ENCODE measurements at places on chromosomes 1 and 21.

DNA sequence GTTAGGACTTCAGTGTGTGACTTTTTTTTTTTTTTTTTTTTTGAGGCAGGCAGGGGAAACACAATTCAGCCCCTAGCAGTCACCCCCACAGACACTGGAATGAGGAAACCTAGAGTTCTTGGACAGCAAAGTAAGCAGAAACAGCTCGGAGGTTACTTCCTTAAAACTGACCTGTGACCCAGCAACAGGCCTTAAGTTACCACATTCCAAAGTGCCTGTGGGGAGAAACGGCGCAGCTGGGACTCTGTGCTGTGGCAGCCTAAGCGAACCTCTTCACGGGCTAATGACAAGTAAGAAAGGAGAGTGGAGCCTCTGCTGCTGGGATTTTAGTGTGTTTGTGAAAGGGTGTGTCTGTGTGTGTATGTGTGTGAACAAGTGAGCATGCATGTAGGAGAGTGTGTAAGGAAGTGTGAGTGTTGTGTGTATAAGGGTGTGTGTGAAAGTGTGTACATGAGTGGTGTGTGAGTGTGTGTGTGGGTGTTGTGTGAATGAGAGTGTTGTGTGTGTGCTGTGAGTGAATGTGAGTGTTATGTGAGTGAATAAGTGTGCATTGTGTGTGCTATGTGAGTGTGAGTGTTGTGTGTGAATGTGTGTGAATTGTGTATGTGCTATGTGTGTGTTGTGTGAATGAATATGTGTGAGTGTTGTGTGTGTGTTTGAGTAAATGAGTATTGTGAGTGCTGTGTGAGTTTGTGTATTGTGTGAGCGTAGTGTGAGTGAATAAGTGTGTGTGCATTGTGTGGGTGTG, 180.8 kb downstream of the BRINP2 start:
- no peak for DNase-seq

GRCh38 chr1:117367046-117368025, at the start of gene MAN1A2:
MAN1A2 (plus strand) TSS chr1:117367449; CDS start chr1:117368184, 735 bp downstream.
- peak; percentile 69 for DNase-seq

DNA sequence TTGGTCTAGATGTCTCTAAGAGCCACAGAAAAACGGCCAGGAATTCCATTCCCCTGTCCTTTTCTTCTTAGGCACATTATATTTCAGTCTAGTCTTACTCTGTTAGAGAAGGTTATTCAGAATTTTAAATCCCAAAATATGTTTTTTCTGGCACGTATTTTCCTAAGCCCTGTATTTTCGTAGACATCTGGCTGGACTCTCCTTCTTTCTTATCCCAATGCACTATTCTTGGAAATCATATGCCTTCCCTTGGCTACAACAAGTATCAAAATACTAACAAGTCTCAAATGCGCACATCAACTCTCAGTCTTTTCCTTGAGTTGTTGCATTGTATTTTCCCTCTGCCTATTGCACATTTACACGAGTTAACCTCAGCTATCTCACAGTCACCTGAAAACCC, 96.2 kb downstream of the DPYD start:
- no peak for DNase-seq

GRCh38 chr1:157658571-157658970, 42.0 kb downstream of the FCRL3 start:
- DNase-seq = no peak

- DNase-seq = no peak
These were observed 55.9 kb downstream of the SEC16B start for GRCh38 chr1:177913762-177914540.

DNA sequence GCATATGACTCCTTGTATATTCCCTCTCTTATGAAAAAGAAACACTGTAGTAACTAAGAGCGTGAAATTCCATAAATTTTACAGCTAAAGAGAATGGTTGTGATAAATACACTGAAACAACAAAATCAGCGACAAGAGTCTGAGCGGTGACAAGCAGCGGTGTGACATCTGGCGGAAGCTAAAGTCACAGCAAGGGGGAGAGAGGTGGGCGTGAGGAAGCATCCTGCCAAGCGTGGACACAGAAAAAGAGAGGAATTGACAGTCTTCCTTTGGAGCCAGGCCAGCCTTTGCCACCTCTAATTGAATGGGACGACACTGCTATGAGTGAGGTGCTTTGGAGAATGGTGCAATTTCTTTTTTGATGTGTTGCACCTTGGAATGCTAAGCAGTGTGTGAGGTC, 25.9 kb downstream of the PSMB2 start:
- DNase-seq = no peak

GRCh38 chr1:43422995-43423671, 30.6 kb downstream of the HYI start:
- DNase-seq = no peak

DNA sequence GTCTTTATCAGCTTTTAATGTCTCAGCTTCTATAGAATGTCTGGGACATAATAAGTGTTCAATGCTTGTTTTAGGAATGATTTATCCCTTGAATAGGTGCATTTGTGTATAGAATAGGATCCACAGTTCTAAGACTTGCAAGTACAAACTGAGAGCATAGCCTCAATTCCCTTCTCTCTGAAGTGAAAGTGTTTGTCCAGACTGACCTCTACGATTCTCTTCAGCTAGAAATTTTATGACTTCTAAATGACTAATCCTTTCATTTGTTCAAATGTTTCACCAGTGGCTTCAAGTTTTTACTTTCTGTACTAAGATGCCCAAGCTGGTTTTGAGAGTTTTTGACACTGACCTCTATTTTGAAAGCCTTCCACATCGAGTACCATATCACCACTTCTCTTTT, 608.2 kb upstream of the ADGRL4 start:
- no peak for DNase-seq

- no peak for DNase-seq
These were observed 4.6 kb downstream of the ZBTB48 start for GRCh38 chr1:6584126-6585080.

- DNase-seq = no peak
These were observed 4.0 kb downstream of the HAO2 start for GRCh38 chr1:119372503-119373086.
